Kidney (tissue), 22 donors: ENCODE measurements at places on chromosomes 7 and 10. TPM values are rescaled to one million over a fixed set of nuclear protein-coding genes. Genes with fewer than 3 reads are reported as not detected.

OR6B1 gene
- not detected for total RNA-seq

IFIT3 gene
- 20.1 TPM for total RNA-seq

LIPN gene
- total RNA-seq, result 0.41 TPM

PLCE1 gene
- total RNA-seq, result 8.7 TPM
